ENCODE measurements at places on chromosomes 12 and 14. TPM values are rescaled to one million over a fixed set of nuclear protein-coding genes. Genes with fewer than 3 reads are reported as not detected.

DNA sequence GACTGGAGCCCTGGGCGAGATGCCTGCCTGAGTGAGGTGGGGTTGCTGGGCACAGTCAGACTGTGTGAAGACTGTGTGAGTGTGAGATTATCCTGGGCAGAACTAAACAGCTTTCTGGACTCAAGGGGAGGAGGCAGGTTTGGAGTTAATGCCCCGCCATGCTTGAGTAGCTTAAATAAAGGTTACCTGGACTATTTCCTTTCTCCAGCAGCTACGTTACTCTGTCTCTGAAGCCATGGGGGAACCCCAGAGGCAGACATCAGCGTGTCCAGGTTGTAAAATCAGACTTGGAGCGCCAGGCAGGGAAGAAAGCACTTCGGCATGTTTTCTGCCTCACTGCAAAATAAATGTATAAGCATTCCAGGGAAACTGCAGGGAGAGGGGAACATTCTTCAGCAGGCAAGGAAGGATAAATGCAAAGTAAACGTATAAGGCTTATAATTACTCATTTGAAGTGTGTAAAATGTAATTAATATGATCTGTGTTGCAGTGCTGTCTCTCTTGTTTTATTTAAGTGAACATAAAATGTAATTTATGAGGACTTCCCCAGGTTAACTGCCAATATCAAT lies 129.7 kb downstream of the CHST11 start:
- H3K4me1 ChIP-seq: peaks cover 22% of the 10 kb centered on the region
- no peak overlapping the region for H3K27ac ChIP-seq
- no peaks in the 10 kb centered on the region for H3K27me3 ChIP-seq
- no peak for DNase-seq
- H3K4me3 ChIP-seq: no peak overlapping the region

DNA sequence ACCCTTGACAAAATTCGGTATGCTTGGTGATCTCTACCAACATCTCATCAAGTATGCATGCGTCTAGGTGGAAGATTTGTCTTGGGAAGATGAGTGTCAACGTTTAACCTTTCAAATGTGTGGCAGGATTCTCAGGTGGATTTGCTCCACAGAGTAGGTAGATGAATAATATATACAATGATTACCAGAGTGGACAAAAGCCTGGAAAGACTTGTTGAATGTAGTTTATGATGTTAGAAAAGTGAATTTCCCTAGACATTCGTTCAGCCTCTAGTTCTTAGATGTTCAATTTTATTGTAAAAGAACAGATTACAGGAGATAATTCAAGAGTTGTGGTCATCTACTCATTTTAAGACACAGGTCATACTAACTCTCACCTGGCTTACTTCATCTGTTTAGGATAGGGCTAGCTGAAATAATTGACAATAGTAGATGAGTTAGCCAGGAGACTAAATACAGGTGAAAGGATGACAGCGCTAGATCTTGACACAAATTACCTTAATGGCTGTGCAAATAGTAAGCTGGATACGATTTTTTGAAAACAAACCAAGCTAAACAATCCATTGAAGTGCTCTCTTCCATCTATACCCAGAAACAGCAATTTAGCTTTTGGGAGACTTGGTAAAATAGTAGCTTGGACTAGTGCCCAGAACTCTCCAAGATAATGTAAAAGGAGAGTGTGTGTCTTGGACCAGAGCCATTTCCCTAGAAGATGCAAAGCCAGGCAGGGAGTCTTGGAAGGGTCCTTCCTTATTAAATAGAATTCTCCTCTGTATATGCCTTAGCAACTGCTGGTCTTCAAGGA lies 168.0 kb downstream of the DACT1 start:
- no peak overlapping the region for H3K27ac ChIP-seq
- no peaks in the 10 kb centered on the region for H3K36me3 ChIP-seq
- no peak overlapping the region for H3K4me3 ChIP-seq

The INSM2 gene
- not detected for total RNA-seq

DNA sequence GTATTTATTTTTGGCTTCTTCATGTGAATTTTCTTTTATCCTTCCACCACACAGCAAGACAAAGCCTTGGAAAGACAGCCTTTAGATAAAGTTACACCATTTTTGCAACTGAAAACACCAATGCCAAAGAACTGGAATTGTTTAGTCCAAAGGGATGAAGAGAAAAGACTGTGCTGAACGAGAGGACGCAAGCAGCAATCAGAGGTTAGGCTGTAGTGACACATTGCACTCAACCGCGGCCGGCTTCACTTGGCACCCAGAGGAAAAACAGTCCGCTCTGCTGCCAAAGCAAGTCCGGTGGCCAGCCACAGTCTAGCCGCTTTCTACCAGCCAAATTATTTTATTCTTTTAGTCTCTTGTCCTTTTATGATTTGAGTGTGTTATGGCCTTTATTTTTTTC lies 49.1 kb upstream of the KCNJ8 start:
- H3K27ac ChIP-seq: no peak overlapping the region
- no peaks in the 10 kb centered on the region for H3K27me3 ChIP-seq
- DNase-seq: peak; percentile 19
- H3K4me1 ChIP-seq: no peaks in the 10 kb centered on the region
- H3K4me3 ChIP-seq: no peak overlapping the region

The ACOT6 gene
- total RNA-seq: not detected

GRCh38 chr12:108515916-108516315 lies 839 bp downstream of the FICD start:
- no peaks in the 10 kb centered on the region for H3K27me3 ChIP-seq
- H3K4me3 ChIP-seq: peak overlapping the region; percentile 81
- H3K27ac ChIP-seq: peak overlapping the region; percentile 70
- H3K36me3 ChIP-seq: peaks cover 22% of the 10 kb centered on the region
- peaks cover 7% of the 10 kb centered on the region for H3K4me1 ChIP-seq

The WNT5B gene
- 110 TPM for total RNA-seq

GRCh38 chr14:103483600-103483999 lies 39.0 kb downstream of the CKB start:
- H3K27me3 ChIP-seq: no peaks in the 10 kb centered on the region
- peaks cover 25% of the 10 kb centered on the region for H3K36me3 ChIP-seq
- H3K4me3 ChIP-seq: no peak overlapping the region
- peaks cover 7% of the 10 kb centered on the region for H3K4me1 ChIP-seq

GRCh38 chr12:5514016-5514415 lies 82.1 kb downstream of the NTF3 start:
- no peaks in the 10 kb centered on the region for H3K36me3 ChIP-seq
- H3K27ac ChIP-seq: no peak overlapping the region
- H3K27me3 ChIP-seq: peaks cover 2% of the 10 kb centered on the region
- H3K4me1 ChIP-seq: no peaks in the 10 kb centered on the region
- no peak for DNase-seq
- no peak overlapping the region for H3K4me3 ChIP-seq

GRCh38 chr12:79194595-79194994 lies 330.0 kb downstream of the SYT1 start:
- H3K27ac ChIP-seq: no peak overlapping the region
- H3K36me3 ChIP-seq: no peaks in the 10 kb centered on the region
- H3K27me3 ChIP-seq: no peaks in the 10 kb centered on the region
- DNase-seq: peak; percentile 21

The RPL6 gene
- 1,136 TPM for total RNA-seq

DNA sequence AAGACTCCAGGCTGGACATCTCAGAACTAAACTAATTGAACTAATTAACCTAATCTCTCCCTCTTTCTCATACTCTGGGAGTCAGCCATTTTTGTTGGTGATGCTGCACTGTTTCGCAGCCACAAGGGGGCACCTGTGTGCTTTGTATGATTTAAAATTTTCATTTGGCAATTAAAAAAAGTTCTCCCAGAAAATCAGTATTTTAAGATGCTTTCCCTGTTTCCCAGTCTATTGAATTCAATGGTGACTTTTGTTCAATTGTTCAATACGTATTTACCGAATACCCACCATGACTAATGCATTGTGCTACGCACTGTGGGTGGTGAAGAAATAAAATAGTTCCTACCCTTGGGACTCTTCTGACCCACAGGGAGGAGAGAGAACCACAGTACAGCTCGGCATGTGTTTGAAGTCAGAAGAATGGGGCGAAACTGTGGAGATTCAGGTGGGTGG lies 63.7 kb downstream of the ZNF664 start:
- peaks cover 14% of the 10 kb centered on the region for H3K4me1 ChIP-seq
- H3K4me3 ChIP-seq: no peak overlapping the region
- H3K27me3 ChIP-seq: no peaks in the 10 kb centered on the region
- H3K36me3 ChIP-seq: no peaks in the 10 kb centered on the region
- no peak overlapping the region for H3K27ac ChIP-seq

- no peak overlapping the region for H3K27ac ChIP-seq
- H3K27me3 ChIP-seq: no peaks in the 10 kb centered on the region
- DNase-seq: no peak
- H3K36me3 ChIP-seq: no peaks in the 10 kb centered on the region
- no peaks in the 10 kb centered on the region for H3K4me1 ChIP-seq
Observed at GRCh38 chr14:51269634-51270033, 29.6 kb downstream of the TMX1 start.

GRCh38 chr14:23141706-23142444 lies 22.8 kb upstream of the CEBPE start:
- H3K4me3 ChIP-seq: no peak overlapping the region
- H3K27ac ChIP-seq: no peak overlapping the region
- H3K36me3 ChIP-seq: no peaks in the 10 kb centered on the region
- DNase-seq: peak; percentile 56
- H3K4me1 ChIP-seq: no peaks in the 10 kb centered on the region
- peaks cover 6% of the 10 kb centered on the region for H3K27me3 ChIP-seq

The C12orf50 gene
- total RNA-seq: not detected

The GTF2A1 gene
- total RNA-seq: 37.2 TPM

- no peak overlapping the region for H3K27ac ChIP-seq
- no peak overlapping the region for H3K4me3 ChIP-seq
- H3K36me3 ChIP-seq: no peaks in the 10 kb centered on the region
- no peak for DNase-seq
Observed at GRCh38 chr12:2535583-2536204, 259.1 kb upstream of the FKBP4 start.

DNA sequence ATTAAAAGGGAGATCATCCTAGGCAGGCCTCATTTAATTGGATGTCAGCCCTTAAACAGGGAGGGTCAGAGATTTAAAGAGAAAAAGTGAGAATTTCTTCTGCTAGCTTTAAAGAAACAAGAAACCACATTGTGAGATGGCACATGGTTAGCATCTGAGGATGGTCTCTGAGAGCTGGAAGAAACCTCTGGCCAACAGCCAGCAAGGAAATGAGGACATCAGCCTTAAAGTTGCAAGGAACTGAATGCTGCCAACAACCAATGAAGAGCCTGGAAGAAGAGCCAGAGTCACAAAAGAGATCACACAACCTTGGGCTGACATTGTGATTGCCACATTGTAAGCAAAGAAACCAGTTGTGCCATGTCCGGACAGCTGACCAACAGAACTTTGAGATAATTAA lies 17.5 kb upstream of the FAR2 start:
- H3K27ac ChIP-seq: no peak overlapping the region
- H3K27me3 ChIP-seq: no peaks in the 10 kb centered on the region
- H3K4me1 ChIP-seq: peaks cover 6% of the 10 kb centered on the region
- H3K36me3 ChIP-seq: no peaks in the 10 kb centered on the region
- no peak overlapping the region for H3K4me3 ChIP-seq

GRCh38 chr12:90953956-90954421 lies 987 bp downstream of the CCER1 start:
- H3K27ac ChIP-seq: no peak overlapping the region
- no peaks in the 10 kb centered on the region for H3K36me3 ChIP-seq
- H3K27me3 ChIP-seq: no peaks in the 10 kb centered on the region
- no peak for DNase-seq
- no peak overlapping the region for H3K4me3 ChIP-seq

The RASAL1 gene
- total RNA-seq: 0.43 TPM

GRCh38 chr12:132946246-132946820 lies 9.8 kb downstream of the ZNF605 start:
- H3K4me1 ChIP-seq: no peaks in the 10 kb centered on the region
- H3K4me3 ChIP-seq: no peak overlapping the region
- no peaks in the 10 kb centered on the region for H3K27me3 ChIP-seq
- DNase-seq: no peak
- peaks cover 31% of the 10 kb centered on the region for H3K36me3 ChIP-seq
- H3K27ac ChIP-seq: no peak overlapping the region

- no peak overlapping the region for H3K27ac ChIP-seq
- peaks cover 13% of the 10 kb centered on the region for H3K4me1 ChIP-seq
- H3K36me3 ChIP-seq: peaks cover 23% of the 10 kb centered on the region
- DNase-seq: peak; percentile 74
Observed at GRCh38 chr14:103576371-103577024, 13.7 kb downstream of the COA8 start.

GRCh38 chr14:89366864-89367778 lies 49.9 kb downstream of the FOXN3 start:
- no peaks in the 10 kb centered on the region for H3K27me3 ChIP-seq
- peaks cover 13% of the 10 kb centered on the region for H3K4me1 ChIP-seq
- H3K27ac ChIP-seq: no peak overlapping the region
- no peak for DNase-seq
- H3K4me3 ChIP-seq: no peak overlapping the region
- no peaks in the 10 kb centered on the region for H3K36me3 ChIP-seq

DNA sequence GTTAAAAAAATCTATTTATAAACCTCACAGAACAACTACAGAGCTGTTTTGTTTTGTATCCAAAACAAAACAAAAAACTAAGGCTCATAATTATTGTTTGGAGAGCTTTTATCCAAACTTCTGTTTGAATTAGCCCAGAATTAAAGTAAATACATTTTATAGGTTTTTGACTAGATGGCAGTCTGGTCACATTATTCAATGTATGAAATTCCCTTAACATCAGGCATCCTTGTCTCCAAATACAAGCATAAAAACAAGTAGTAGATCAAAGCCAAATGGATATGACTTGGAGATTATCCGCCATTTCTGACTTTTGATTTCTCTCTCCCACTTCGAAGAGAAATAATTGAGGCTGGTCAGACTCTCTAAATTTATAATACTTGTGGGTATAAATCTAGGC lies 63.5 kb downstream of the SLC38A1 start:
- DNase-seq: no peak
- no peak overlapping the region for H3K4me3 ChIP-seq
- H3K4me1 ChIP-seq: no peaks in the 10 kb centered on the region
- H3K27me3 ChIP-seq: no peaks in the 10 kb centered on the region

- H3K27ac ChIP-seq: no peak overlapping the region
- no peaks in the 10 kb centered on the region for H3K4me1 ChIP-seq
- DNase-seq: no peak
- H3K4me3 ChIP-seq: no peak overlapping the region
Observed at GRCh38 chr12:111822886-111823285, 19.1 kb upstream of the MAPKAPK5 start.

- peak; percentile 32 for DNase-seq
- H3K4me1 ChIP-seq: peaks cover 14% of the 10 kb centered on the region
- no peaks in the 10 kb centered on the region for H3K36me3 ChIP-seq
- no peak overlapping the region for H3K27ac ChIP-seq
- no peak overlapping the region for H3K4me3 ChIP-seq
- no peaks in the 10 kb centered on the region for H3K27me3 ChIP-seq
Observed at GRCh38 chr14:47191700-47192099, 483.7 kb downstream of the MDGA2 start.

DNA sequence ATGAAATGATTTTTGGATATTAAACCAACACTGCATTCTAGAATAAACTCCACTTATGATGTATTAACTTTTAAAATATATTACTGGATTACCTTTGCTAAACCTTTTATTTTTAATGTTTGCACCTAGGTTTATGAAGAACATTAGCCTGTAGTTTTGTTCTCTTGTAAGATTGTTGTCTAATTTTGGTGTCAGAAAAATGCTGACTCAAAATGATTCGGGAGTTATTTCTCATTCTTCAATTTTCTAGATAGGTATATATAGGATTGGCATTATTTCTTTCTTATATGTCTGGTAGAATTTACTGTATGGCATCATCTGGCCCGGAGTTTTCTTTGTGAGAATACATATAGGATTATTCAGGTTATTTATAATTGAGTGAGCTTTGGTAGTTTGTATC lies 54.6 kb downstream of the MAP4K5 start:
- DNase-seq: no peak
- H3K36me3 ChIP-seq: peaks cover 38% of the 10 kb centered on the region
- H3K27me3 ChIP-seq: no peaks in the 10 kb centered on the region
- H3K27ac ChIP-seq: no peak overlapping the region
- no peaks in the 10 kb centered on the region for H3K4me1 ChIP-seq

Data from astrocyte (in vitro differentiated cells and primary cell).